Nephron progenitor cell (in vitro differentiated cells): ENCODE measurements at places on chromosomes 4 and X.

DNA sequence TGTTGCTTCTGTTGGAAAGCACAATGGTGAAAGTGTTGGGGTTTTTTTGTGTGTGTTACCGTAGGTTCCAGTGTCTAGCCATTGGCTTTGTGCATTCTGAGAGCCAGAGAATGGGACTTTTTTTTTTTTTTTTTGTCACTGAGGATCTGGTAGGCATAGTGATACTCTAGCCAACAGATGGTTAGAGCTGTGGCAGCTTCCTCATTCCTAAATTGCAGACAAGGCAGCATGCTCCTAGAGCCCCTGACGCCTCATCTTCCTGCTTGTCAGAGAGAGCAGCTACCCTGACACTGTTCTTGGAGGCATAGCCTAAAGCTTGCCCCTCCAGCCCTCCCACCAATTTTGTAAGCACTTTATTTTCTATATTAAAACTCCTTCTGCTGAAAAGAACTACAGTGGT is 27.0 kb downstream of the ARHGEF9 start:
- no peaks in the 10 kb centered on the region for H3K27me3 ChIP-seq
- H3K27ac ChIP-seq, result no peak overlapping the region
- no peak for DNase-seq

GRCh38 chrX:18290200-18290599 is 64.3 kb downstream of the SCML2 start:
- H3K4me1 ChIP-seq, result peaks cover 41% of the 10 kb centered on the region
- peaks cover 18% of the 10 kb centered on the region for H3K36me3 ChIP-seq
- peaks cover 6% of the 10 kb centered on the region for H3K27me3 ChIP-seq
- H3K27ac ChIP-seq, result peak overlapping the region; percentile 93
- peak; percentile 14 for DNase-seq
- peak overlapping the region; percentile 67 for H3K4me3 ChIP-seq

DNA sequence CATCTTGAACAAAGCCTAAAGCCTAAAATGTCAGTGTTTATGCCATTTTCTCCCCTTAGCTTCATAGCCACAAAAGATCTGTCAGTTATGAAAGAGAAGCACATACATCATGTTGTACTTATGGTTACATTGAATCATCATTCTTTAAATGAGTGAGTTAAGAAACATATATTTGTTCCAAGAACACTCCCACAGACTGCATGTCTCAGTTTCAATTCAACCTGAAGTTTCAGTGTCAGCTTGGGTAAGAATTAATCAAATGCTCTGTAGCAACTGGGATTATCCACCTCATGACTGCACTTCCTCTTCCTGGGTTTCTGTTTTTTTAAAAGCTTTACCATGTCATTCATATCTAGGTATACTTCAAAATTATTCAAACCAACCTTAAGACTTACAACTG is 3.9 kb upstream of the TMPRSS11B start:
- no peaks in the 10 kb centered on the region for H3K36me3 ChIP-seq
- H3K27ac ChIP-seq, result no peak overlapping the region
- H3K27me3 ChIP-seq, result no peaks in the 10 kb centered on the region
- DNase-seq, result no peak
- no peaks in the 10 kb centered on the region for H3K4me1 ChIP-seq
- H3K4me3 ChIP-seq, result no peak overlapping the region

DNA sequence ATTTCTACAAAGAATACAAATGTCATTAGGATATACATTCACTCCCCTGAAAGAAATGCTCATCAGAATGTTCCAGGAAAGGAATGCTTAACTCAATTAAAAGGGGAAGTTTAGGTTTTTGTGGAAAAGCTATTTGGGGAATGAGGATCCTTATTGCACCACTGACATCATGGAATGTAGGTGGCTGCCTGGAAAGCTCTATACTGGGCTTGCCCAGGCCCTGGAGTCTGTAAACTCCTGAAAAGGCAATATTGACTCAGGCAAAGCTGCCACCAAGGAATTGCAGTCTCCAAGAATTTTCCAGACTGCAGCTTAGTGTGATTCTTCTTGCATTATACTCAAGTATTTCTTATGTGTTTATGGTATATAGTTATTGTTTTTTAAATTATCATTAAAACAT is 15.7 kb downstream of the DAPP1 start:
- no peaks in the 10 kb centered on the region for H3K4me1 ChIP-seq
- H3K27ac ChIP-seq, result no peak overlapping the region
- DNase-seq, result no peak
- no peaks in the 10 kb centered on the region for H3K36me3 ChIP-seq

- no peaks in the 10 kb centered on the region for H3K4me1 ChIP-seq
- H3K4me3 ChIP-seq, result no peak overlapping the region
- no peaks in the 10 kb centered on the region for H3K27me3 ChIP-seq
- no peaks in the 10 kb centered on the region for H3K36me3 ChIP-seq
- no peak for DNase-seq
These were observed 194.6 kb downstream of the FRMPD4 start for GRCh38 chrX:12332786-12333347.

DNA sequence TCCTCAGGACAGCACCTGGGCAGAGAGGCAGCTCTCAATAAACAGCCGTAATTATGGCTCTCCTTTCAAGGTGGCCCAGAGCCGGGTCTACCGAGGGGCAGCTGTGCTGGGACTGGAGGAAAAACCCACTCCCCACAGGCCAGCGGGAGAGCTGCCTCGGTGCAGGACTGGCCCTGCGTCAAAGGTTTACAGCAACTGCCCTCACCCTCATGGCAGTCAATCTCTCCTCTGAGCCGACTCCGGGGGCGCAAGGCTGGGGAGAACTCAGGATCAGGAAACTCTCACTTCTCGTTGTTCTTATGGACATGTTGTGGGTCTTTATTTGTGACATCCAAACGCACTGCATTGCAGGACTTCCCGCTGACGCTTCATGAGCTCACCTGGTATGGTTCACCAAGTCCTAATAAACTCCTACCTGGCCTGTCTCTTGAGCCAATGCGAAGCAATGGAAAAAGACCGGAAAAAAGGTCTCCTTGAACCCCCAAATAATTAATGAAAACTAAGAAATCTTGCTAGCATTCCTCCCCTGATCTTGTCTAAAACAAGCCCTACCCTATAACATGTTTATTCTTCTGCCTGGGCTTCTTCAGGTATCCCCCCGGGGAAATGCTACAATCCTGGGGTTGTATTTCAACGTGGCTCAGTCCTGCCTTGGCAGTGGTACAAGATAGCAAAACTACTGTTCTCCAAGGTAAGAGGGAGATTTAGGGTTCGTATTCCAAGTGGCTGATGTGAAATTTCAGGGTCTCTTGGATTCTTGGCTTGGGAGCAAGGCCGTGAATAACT is 50.1 kb upstream of the CDKN2AIP start:
- peaks cover 54% of the 10 kb centered on the region for H3K4me1 ChIP-seq
- peaks cover 5% of the 10 kb centered on the region for H3K27me3 ChIP-seq
- no peak overlapping the region for H3K27ac ChIP-seq

- H3K4me1 ChIP-seq, result peaks cover 22% of the 10 kb centered on the region
- H3K4me3 ChIP-seq, result no peak overlapping the region
- H3K27ac ChIP-seq, result no peak overlapping the region
These were observed 38.3 kb downstream of the NSG1 start for GRCh38 chr4:4425119-4425690.

GRCh38 chr4:112982680-112983079 is 66.8 kb upstream of the ANK2 start:
- H3K27ac ChIP-seq, result no peak overlapping the region
- H3K4me3 ChIP-seq, result no peak overlapping the region
- peaks cover 6% of the 10 kb centered on the region for H3K36me3 ChIP-seq

DNA sequence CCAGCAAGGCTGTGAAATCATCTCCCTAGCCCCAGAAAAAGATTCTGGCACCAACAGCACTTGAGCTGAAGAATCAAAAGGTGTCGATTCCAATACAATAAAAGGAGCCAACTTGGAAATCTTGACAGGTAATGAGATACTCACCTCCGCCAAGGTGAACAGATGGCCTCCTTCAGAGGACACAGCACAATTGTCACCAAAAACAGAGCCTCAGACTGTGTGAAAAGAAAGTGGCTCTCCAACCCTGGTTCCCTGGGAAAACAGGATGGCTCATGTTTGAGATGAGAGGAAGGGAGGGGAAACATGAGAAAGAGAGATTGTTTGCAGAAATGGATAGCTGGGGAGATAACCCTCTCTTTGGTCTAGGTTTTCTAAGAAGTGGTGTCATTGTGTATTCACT is 168.9 kb downstream of the HS3ST1 start:
- no peaks in the 10 kb centered on the region for H3K36me3 ChIP-seq
- no peak for DNase-seq
- peaks cover 10% of the 10 kb centered on the region for H3K4me1 ChIP-seq
- peaks cover 3% of the 10 kb centered on the region for H3K27me3 ChIP-seq

GRCh38 chr4:169099771-169100180 is 89.7 kb upstream of the CBR4 start:
- H3K4me1 ChIP-seq, result peaks cover 42% of the 10 kb centered on the region
- H3K27me3 ChIP-seq, result no peaks in the 10 kb centered on the region
- H3K27ac ChIP-seq, result no peak overlapping the region
- no peak for DNase-seq

GRCh38 chr4:69888336-69888735 is 28.4 kb upstream of the SULT1E1 start:
- H3K36me3 ChIP-seq, result no peaks in the 10 kb centered on the region
- peaks cover 3% of the 10 kb centered on the region for H3K27me3 ChIP-seq
- no peak for DNase-seq
- H3K27ac ChIP-seq, result no peak overlapping the region
- H3K4me1 ChIP-seq, result no peaks in the 10 kb centered on the region

DNA sequence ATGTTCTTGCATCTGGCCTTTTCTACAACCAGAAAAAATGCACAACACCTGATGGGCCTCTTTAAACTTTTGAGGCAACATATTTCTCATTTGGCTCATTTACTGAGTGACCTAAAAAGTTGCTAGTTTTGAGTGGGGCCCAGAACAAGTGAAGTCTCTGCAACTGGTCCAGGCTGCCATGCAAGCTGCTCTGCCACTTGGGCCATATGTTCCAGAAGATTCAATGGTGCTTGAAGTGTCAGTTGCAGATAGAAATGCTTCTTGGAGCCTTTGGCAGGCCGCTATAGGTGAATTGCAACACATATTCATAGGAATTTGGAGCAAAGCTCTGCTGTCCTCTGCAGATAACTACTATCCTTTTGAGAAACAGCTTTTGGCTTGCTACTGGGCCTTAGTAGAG is 66.4 kb upstream of the RLIM start:
- H3K27me3 ChIP-seq, result peaks cover 3% of the 10 kb centered on the region
- no peaks in the 10 kb centered on the region for H3K36me3 ChIP-seq
- H3K27ac ChIP-seq, result no peak overlapping the region
- H3K4me3 ChIP-seq, result no peak overlapping the region
- no peak for DNase-seq

- no peak overlapping the region for H3K4me3 ChIP-seq
- no peak for DNase-seq
- H3K27me3 ChIP-seq, result no peaks in the 10 kb centered on the region
- peaks cover 4% of the 10 kb centered on the region for H3K4me1 ChIP-seq
- H3K27ac ChIP-seq, result no peak overlapping the region
These were observed 157.1 kb upstream of the FTHL17 start for GRCh38 chrX:31228909-31229308.

DNA sequence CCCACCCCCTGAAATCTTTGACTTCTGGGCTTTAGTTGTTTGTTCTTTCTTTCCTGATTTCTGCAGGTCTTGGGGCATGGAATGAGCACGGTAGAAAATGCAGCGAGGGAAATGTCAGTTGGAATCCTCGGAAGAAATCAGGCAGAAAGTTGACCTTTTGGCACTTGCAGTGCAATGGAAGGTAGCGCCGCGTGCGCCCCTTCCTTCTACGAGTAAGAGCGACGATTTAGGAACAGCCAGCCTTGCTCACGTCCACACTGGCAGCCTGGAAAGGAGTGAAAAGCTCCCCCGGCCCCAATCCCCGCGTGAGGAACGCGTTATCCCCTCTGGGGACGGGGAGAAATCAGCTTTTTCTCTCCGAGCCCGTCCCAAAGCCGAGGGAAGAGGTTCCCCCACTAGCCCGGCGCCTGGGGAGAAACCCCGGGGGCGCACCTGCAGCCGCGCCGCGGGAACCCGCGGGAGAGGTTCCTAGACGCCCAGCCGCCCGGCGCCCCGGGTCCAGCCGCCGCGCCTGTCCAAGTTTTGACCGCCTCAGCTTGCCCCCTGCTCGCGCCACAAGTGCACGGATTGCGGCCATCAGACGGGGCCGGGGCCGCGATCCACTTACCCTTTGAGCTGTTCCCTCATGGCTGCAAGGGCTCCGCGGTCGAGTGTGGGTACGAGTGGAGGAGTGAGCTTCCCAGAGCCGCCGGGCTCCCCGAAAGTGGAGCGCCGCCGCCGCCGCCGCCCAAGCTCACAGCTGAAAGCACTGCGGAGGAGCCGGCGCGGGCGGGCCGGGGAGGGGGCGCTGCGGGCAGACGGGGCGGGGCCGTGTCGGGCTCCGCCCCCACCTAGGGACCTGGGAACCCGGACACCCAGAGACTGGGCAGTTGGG is 194.6 kb upstream of the FTHL17 start:
- H3K27ac ChIP-seq, result peak overlapping the region; percentile 44
- DNase-seq, result peak; percentile 68
- peaks cover 42% of the 10 kb centered on the region for H3K4me1 ChIP-seq
- peaks cover 5% of the 10 kb centered on the region for H3K27me3 ChIP-seq
- H3K4me3 ChIP-seq, result peak overlapping the region; percentile 88
- no peaks in the 10 kb centered on the region for H3K36me3 ChIP-seq

GRCh38 chrX:39896951-39897740 is 200.6 kb downstream of the BCOR start:
- H3K36me3 ChIP-seq, result no peaks in the 10 kb centered on the region
- DNase-seq, result peak; percentile 41
- H3K4me1 ChIP-seq, result peaks cover 76% of the 10 kb centered on the region
- H3K4me3 ChIP-seq, result peak overlapping the region; percentile 19
- peaks cover 27% of the 10 kb centered on the region for H3K27me3 ChIP-seq
- H3K27ac ChIP-seq, result no peak overlapping the region

- H3K4me1 ChIP-seq, result no peaks in the 10 kb centered on the region
- no peaks in the 10 kb centered on the region for H3K27me3 ChIP-seq
- H3K36me3 ChIP-seq, result no peaks in the 10 kb centered on the region
- DNase-seq, result peak; percentile 23
- no peak overlapping the region for H3K4me3 ChIP-seq
These were observed 33.8 kb upstream of the SPANXN1 start for GRCh38 chrX:145213504-145213903.

DNA sequence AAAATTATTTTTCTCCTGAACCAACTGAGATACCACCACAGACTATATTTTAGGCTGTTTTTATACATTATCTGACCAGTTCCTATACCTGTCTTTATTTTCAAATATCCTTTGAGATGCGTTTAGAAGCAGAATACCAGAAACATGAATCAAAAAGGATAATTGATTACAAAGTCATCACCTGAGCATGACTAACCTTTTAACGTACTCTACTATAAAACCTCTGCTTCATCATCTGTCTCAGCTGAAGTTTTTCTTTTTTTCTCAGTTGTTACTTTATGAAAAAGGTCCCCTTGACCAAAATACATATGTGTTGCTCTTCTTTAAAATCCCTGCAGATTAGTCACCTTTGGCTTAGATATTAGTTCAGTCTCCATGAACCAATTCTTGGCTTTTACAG is 109.8 kb downstream of the AMMECR1 start:
- no peaks in the 10 kb centered on the region for H3K27me3 ChIP-seq
- no peaks in the 10 kb centered on the region for H3K36me3 ChIP-seq
- no peak overlapping the region for H3K4me3 ChIP-seq

DNA sequence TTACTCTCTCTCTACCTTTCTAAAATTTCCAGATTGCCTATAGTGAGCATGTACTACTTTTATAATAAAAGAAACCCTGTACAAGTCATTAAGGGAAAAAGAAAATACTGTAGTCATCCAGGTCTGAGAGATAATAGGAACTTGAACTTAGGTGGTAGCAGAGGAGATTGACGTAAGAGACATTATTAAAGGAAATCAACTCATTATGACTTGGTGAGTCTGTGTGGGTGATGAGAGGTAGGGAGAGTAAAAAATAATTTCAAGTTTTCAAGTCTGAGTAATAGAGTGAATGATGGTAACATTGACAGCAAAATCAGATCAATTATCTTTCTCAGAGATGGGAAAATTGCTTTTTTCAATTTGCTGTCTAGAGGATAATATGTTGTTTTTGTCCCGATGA is 44.0 kb upstream of the ZCCHC12 start:
- no peaks in the 10 kb centered on the region for H3K4me1 ChIP-seq
- no peak overlapping the region for H3K4me3 ChIP-seq
- H3K36me3 ChIP-seq, result peaks cover 33% of the 10 kb centered on the region
